ENCODE measurements at places on chromosomes 3 and 15.

DNA sequence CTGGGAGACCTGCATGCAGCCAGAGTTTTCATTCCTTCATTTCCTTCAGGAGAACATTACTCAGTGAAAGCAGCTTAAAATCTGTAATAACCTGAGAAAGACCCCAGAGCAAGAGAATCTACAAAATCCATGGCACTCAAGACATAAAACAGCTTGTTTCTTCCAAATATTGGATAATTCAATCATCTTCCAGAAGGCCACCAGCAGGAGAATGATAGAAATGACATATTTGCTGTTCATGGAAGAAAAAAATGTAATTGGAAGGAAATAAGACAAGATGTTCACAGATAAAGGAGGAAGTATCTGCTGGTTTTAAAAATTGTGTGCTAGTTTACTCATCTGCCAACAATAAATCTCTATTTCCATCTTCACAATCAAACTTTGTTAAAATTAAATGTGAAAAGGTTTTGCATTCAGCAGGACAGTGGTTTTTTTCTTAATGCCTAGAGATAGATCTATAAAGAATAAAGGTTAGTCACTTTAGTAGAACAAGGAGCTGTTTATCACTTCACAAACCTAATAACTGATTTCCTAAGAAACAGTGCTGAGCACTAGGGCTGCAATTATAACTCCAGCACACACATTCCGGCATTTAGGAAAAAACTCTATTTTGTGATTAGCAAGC, 530.8 kb downstream of the NSUN3 start:
- no peak for DNase-seq

DNA sequence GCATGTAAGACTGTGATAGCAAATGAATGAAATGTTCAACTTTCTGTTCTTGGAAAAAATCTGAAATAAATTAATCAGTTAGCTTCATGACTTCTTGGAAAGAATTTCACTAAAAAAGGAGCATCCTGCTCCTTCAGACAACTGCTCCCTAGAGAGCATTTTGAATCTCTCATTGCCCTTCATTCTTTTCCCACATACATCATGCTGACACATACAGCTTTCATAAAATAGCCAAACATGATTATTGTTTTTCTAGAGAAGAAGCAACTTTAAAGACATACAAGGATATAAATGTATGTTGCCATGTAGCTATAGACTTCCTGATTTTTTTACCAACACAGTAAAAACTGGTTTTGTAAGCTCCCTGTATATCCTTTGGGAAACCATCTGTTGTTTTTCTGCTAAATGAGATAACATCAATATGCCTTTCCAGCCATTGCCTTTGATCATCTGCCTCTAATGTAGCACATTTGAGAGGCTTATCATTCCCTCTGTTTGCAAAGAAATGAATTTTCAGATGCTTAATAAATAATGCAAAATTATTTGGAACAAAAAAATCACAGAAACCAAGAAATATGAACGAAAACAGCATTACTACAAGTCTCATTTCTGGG, 248.2 kb upstream of the GPR149 start:
- no peak for DNase-seq

GRCh38 chr3:97636465-97636864, 128.1 kb upstream of the ARL6 start:
- DNase-seq: no peak

DNA sequence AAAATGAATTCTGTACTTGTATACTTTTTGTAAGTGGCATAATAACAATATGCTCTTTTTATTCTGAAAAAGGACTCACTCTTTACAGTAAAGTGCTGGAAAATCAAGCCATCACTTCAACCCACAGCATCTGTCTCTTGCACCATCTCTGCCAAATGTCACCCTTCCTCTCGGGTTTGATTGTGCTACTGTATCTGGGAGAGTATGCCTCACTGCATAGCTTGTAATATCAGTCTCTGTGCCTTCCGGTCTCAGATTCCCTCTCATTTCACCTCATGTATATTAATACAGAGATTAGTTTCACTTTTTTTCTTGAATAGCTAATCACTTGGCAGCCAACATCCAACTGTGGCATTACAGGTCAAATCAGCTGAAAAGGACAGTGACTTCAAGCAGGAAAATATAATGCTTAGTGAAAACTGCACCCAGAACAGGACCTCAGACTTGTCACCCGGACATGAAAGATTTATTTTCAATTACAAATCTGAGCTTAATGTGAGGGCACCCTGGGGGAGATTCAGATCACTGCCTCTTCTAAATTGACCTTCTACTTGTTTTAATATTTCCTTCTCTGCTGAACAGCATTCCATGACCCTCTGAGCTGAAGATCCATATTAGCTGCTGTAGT, 605.8 kb upstream of the NAALADL2 start:
- no peak for DNase-seq

GRCh38 chr3:168860592-168860991, 764.9 kb upstream of the GOLIM4 start:
- no peak for DNase-seq

- DNase-seq: no peak
Measured at GRCh38 chr3:487614-488013, 291.1 kb downstream of the CHL1 start.

- DNase-seq: no peak
Measured at GRCh38 chr15:84819291-84819768, 2.2 kb downstream of the ALPK3 start.

GRCh38 chr15:83733206-83733605, 79.3 kb downstream of the ADAMTSL3 start:
- no peak for DNase-seq

GRCh38 chr3:113269661-113270060, 58.3 kb downstream of the BOC start:
- DNase-seq: no peak

DNA sequence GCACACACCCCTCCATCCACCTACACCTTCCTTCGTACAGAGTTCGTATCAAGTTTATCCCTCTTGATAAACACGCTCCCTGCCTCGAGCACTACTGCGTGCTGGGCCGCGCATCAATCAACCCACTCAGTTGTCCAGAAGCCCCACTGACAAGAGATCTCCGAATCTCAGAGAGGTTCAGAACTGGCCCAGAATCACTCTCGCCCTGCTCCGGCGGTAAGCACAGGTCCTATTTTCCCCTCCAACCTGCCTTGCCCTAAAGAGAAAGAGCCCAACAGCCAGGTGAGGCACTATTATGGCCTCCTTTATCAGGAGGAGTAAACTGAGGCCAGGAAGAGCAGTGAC, 494 bp upstream of the NISCH start:
- DNase-seq: no peak

DNA sequence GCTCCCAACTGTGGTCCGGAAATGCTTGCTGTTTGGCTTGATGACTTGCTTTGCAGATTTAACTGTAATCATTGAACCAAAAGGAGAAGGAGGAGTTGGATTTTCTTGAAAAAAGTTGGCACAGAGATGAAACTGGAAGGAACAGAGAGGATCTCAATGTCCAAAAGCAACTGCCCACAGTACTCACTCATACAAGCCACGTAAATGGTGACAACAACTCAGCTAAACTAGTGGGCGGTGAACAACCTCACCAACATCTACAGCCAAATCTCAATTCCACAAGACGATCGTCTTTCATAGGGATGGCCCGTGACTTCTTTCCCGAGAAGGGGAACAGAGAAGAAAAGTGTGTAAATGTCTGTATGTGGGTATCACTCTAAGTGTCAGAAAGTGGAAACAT, 48.1 kb downstream of the MYO5C start:
- no peak for DNase-seq

DNA sequence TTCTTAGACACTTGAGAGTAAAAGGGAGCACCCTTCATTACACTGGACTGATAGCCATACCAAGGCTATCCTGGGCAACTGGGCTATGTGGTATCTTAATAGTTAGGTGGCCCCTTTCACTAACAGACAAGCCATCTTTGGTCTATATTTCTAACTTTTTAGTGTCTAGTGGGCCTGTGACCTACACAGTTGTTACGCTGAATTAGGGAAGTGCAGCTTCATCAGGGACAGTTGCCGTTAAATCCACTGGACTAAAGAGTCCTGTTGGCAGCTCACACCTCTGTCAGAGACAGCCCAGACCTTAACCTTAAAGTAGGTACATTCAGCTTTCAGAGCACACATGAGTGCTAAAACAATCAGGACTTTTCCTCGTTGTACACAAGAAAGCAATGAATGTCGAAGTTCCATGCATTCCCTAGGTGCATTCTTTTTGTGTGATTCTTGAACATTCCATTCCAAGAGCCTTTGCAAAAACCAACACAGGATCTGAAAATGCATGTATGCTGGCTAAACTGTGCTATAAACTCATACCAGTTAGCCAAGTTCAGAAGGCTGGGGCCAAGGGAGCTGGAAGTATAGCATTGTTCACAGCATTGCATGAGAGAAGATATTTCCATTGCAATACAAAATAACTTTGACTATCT, 230.2 kb upstream of the EIF1B start:
- no peak for DNase-seq
